ENCODE measurements at places on chromosomes 4 and X.

- DNase-seq = no peak
Measured at GRCh38 chr4:173515458-173515857, 14.6 kb downstream of the HAND2 start.

DNA sequence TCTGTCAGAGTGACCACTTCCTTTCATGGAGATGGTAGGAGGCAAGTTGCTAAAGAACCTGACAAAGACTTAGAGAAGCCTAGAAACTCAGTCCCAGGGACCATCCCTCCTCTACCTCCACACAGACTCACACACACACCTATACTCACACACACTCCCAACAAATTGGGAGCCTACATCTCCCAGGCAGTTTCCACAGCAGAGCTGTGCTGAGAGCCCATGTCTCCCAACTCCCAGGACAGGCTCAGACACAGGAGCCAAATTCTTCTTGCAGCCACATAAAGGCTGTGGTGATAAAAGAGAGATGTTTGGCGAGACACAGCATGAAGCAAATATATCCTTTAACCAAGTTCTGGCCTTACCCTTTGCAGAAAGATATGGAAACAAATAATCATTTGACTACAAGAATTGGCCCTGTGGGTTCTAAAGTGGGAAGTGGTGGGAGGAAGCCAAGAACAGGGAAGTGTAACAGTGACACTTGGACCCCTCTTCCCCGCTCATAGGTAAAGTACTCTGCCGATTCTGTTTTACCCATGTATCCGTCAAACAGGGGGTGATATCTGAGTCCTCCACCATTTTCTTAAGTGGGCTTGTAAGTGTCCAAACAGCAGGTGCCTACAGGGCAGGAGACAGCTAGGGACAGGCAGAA lies 11.0 kb upstream of the IDS start:
- DNase-seq = no peak

DNA sequence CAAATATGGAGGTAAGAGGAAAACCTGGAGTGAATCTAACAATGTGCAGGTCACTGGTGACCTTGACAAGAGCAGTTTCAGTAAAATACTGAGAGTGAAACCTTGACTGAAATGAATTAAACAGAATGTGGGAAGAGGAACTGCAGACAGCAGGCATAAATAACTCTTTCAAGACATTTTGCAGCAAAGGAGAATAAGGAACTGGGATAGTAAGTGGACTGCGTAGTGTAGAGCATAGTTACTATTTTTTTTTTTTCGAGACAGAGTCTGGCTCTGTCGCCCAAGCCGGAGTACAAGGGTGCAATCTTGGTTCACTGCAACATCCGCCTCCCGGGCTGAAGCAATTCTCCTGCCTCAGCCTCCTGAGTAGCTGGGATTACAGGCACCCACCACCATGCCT lies 24.0 kb downstream of the RBMX start:
- DNase-seq = no peak

GRCh38 chrX:41580423-41581064 lies 108.2 kb upstream of the GPR34 start:
- no peak for DNase-seq

DNA sequence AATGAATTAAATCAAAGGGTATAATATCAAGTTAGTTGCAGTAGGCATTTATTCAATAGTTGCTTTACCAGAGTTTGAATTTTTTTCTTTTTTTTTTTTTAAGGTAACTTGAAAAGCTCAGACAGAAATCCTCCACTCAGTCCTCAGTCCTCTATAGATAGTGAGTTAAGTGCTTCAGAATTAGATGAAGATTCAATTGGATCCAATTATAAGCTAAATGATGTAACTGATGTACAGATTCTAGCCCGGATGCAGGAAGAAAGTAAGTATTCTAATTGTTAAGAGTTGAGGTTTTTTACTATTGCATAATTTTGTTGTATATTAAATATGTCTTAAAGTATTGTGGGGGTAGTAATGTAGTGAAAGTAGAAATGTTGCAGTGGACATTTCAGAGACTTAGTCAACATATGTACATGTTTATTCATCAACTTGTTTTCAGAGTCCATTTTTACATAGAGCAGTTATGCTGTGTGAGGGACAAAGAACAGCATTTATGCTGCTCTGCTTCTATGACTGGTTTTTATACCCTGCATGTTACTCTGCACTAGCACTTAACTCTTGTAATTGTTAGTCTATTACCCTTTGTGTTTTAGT lies 38.4 kb downstream of the SLAIN2 start:
- peak; percentile 14 for DNase-seq

DNA sequence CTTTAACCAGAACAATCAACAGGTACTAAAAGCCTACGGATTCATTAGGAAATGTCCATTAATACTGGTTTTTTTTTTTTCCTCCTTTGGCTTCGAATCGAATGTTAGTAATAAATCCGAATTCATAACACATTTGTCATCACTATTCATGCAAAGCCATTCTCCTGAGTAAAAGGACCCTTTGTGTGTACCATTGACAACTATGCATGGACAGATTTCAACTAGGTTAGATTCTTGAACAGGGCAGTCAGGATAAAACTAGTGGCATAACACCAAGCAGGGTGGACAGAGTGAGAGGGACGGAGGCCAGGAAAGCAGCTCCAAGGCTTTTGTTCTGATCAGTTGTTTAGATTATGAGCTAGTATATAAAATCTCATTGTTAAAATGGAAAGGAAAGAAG lies 1722.0 kb upstream of the TENM3 start:
- DNase-seq = no peak

- no peak for DNase-seq
Measured at GRCh38 chrX:20265726-20266681, 705 bp downstream of the RPS6KA3 start.

- no peak for DNase-seq
Measured at GRCh38 chr4:150145946-150146340, 67.7 kb downstream of the DCLK2 start.

GRCh38 chr4:86898562-86898961 lies 6.3 kb upstream of the C4orf36 start:
- DNase-seq = no peak

- no peak for DNase-seq
Measured at GRCh38 chr4:22491939-22492338, 23.9 kb downstream of the ADGRA3 start.

GRCh38 chr4:152455311-152455710 lies 80.6 kb downstream of the FBXW7 start:
- no peak for DNase-seq

- DNase-seq = peak; percentile 57
Measured at GRCh38 chr4:169009286-169010124, 550 bp downstream of the CBR4 start.

- DNase-seq = no peak
Measured at GRCh38 chr4:31148990-31149389, 428.8 kb downstream of the PCDH7 start.

Measured in fibroblast of lung (primary cell).